ENCODE measurements at places on chromosomes 5 and 9. TPM values are rescaled to one million over a fixed set of nuclear protein-coding genes. Genes with fewer than 3 reads are reported as not detected.

SLC1A1 gene
- total RNA-seq, result 46.6 TPM

CLIC3 gene
- total RNA-seq, result 85.4 TPM

ADRB2 gene
- 12.3 TPM for total RNA-seq

ARSK gene
- 5.8 TPM for total RNA-seq

NTNG2 gene
- 1.5 TPM for total RNA-seq

ARID3C gene
- not detected for total RNA-seq

CDH12 gene
- total RNA-seq, result not detected

HAVCR1 gene
- total RNA-seq, result 0.31 TPM

THOC3 gene
- 38.7 TPM for total RNA-seq

DNA sequence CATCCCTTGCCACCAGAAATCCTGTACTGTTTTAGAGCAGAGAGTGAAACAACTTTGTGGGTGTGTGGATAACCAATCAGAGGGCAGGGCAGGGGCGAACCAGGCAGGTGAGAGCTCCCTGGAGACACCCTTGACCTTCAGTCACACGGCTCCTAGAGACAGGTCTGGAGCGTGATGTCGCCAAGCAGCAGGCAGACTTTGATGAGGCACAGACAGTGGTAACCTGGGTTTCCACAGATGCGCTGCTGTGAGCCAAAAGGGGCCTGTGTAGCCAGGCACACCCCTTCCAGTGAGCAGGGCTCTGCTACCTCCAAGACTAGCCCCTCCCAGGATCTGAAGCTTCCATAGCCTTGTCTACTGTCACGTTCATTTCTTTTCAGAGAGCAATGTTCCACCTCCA lies 317.8 kb upstream of the ADCY2 start:
- H3K36me3 ChIP-seq, result no peaks in the 10 kb centered on the region
- no peak for DNase-seq
- no peaks in the 10 kb centered on the region for H3K27me3 ChIP-seq
- H3K4me1 ChIP-seq, result no peaks in the 10 kb centered on the region
- no peak overlapping the region for H3K27ac ChIP-seq

- no peak overlapping the region for H3K4me3 ChIP-seq
- no peak overlapping the region for H3K27ac ChIP-seq
- H3K4me1 ChIP-seq, result no peaks in the 10 kb centered on the region
- no peak for DNase-seq
- no peaks in the 10 kb centered on the region for H3K36me3 ChIP-seq
Measured at GRCh38 chr5:144453753-144454152, 283.1 kb downstream of the KCTD16 start.

DNA sequence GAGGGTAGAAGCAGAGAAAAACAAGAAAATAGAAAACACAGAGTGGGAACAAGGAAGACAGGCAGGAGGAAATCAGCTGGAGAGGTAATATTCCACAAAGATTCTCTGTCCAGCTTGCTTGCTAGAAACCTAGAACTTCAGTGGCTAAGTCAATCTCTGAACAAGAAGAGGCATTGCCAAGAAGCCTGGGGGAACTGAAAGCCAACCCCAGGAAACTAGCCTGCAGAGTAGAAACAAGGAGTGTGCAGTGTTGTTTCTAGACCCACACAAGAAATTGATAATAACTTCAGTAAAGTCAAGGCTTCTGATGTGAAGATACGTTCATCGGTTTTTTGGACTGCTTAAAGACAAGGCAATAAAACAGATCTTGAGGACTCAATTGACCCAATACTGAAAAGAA lies 234.5 kb upstream of the MAP3K1 start:
- no peak for DNase-seq
- peaks cover 7% of the 10 kb centered on the region for H3K4me1 ChIP-seq
- no peaks in the 10 kb centered on the region for H3K27me3 ChIP-seq
- no peak overlapping the region for H3K27ac ChIP-seq
- no peaks in the 10 kb centered on the region for H3K36me3 ChIP-seq

GRCh38 chr5:126752081-126752785 lies 24.7 kb upstream of the LMNB1 start:
- no peaks in the 10 kb centered on the region for H3K36me3 ChIP-seq
- H3K27ac ChIP-seq, result no peak overlapping the region
- no peaks in the 10 kb centered on the region for H3K27me3 ChIP-seq
- no peak overlapping the region for H3K4me3 ChIP-seq

- DNase-seq, result no peak
- no peak overlapping the region for H3K27ac ChIP-seq
- no peaks in the 10 kb centered on the region for H3K4me1 ChIP-seq
- H3K4me3 ChIP-seq, result no peak overlapping the region
- no peaks in the 10 kb centered on the region for H3K27me3 ChIP-seq
- H3K36me3 ChIP-seq, result no peaks in the 10 kb centered on the region
Measured at GRCh38 chr5:68873198-68873597, 220.6 kb upstream of the SLC30A5 start.

DNA sequence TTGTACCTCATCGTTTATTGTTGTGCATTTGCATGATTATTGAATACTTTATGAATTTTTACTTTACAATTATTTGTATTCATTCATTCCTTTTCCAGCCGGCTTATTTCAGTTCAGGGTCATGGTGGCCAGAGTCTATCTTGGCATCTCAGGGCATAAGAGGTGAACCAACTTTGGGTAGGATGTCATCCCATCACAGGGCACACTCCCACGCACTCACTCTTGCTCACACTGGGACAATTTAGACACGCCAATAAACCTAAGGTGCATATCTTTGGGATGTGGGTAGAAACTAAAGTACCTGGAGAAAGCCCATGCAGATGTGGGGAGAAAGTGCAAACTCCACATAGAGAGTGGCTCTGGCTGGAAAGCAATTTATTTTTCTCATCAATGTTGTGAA lies 158.1 kb upstream of the MAST4 start:
- H3K4me3 ChIP-seq, result no peak overlapping the region
- no peak overlapping the region for H3K27ac ChIP-seq
- DNase-seq, result no peak
- no peaks in the 10 kb centered on the region for H3K4me1 ChIP-seq
- H3K27me3 ChIP-seq, result no peaks in the 10 kb centered on the region
- H3K36me3 ChIP-seq, result no peaks in the 10 kb centered on the region

GRCh38 chr9:84229191-84229590 lies 111.4 kb downstream of the SLC28A3 start:
- H3K27me3 ChIP-seq, result no peaks in the 10 kb centered on the region
- H3K27ac ChIP-seq, result no peak overlapping the region
- no peak overlapping the region for H3K4me3 ChIP-seq
- no peaks in the 10 kb centered on the region for H3K4me1 ChIP-seq
- H3K36me3 ChIP-seq, result no peaks in the 10 kb centered on the region
- DNase-seq, result no peak

DNA sequence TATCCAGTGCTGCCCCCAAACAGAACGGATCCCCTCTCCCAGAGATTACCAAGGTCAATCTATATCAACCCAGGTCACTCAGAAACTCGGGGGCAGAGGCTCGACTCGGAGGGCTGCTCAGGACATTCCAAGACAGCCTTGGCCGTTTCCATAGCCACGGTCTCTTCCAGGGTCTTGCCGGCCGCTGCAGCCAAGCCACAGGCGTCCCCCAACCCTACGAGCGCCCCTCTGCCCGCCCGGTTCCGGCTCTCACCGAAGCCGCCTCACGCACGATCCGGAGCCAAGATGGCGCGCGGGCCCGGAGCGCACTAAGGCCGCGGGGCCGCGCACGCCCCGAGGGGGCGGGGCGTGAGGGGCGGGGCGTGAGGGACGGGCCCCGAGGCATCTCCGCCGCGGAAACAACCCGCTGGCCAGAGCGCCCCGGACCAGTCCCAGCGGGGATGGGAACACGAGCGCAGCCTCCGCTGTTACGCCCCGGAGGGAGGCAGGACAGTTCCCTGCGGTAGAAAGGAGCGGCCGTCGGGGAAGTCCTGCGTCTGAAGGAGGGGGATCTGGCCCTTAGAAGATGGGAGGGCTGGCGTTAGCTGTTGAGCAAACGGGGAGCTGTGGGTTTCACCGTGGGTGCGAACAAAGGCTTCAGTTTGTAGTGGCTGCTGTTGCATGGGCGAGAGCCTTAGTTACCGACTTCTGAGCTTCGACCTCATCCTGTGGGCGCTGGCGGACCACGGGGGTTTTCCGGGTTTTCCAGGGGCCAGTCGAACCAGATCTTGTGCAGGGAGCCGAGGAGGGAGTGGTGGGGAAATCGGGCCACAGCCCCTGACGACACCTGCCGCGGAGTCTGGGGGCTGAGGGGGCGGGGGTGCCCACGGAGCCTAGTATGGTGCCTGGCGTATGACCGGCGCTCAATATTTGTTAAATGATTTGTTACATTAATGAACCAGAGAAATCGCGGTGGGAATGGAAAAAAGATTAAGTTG lies at the start of gene RPP25L:
Gene RPP25L (minus strand): TSS at position 287 of the 977 bp plus-strand sequence. CDS start 801 bp downstream, outside the sequence.
- peak; percentile 89 for DNase-seq
- H3K36me3 ChIP-seq, result no peaks in the 10 kb centered on the region
- H3K4me3 ChIP-seq, result peak within 1 kb of the TSS; percentile 44
- H3K4me1 ChIP-seq, result peaks cover 18% of the 10 kb centered on the region

GRCh38 chr5:7755958-7756357 lies 95.0 kb downstream of the CFAP90 start:
- H3K27me3 ChIP-seq, result peaks cover 11% of the 10 kb centered on the region
- no peak overlapping the region for H3K27ac ChIP-seq
- DNase-seq, result no peak

DNA sequence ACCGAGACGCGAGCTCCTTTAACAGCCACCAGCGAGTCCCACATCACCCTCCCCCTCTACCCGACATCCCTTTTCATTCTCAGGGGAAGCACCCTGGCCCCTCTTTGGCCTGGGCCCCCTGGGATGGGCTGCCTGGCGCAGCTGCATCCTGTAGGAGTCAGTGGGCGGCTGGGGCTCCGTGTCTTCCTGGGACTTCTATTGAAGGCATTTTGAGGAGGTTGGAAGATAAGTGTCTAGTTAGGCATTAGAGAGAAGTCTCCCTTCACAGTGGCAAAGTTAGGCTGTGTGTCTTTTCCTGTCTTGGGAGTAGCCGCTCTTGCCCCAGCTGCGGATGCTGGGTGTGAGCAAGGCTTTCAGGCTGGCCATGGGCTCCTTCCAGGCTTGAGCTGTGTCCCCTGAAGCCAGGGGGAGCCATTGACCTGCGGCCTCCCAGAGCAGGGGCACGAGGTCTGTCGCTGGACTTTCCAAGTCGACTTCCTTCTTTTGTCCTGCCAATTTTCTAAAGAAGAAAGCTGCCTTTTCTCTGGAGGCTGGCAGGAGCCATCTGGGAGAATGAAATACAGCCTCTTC lies 18.6 kb upstream of the NKD2 start:
- DNase-seq, result peak; percentile 88
- H3K27ac ChIP-seq, result peak overlapping the region; percentile 63

DNA sequence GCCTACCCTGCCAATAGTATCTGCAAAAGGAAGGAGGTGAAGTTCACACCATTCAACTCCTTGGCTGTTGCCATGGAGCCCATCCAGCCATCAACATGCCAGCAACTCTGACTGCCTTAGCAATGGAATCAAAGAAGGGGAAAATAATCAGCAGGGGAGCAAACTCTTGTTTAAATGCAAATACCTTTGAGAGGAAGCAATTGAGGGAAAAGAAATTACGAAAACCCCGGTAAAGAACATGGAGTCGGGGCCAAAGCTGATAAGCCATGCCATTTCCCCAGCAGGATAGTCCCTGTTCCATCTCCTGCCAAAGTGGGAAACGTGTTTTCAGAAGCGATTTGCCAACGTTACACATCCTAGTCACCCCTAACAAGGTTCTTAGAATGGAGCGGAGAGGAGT lies 69.0 kb downstream of the MFAP3 start:
- H3K4me1 ChIP-seq, result no peaks in the 10 kb centered on the region
- no peaks in the 10 kb centered on the region for H3K36me3 ChIP-seq
- no peaks in the 10 kb centered on the region for H3K27me3 ChIP-seq
- no peak for DNase-seq

- peaks cover 4% of the 10 kb centered on the region for H3K4me1 ChIP-seq
- no peak for DNase-seq
- H3K4me3 ChIP-seq, result no peak overlapping the region
Measured at GRCh38 chr9:105295986-105296385, 51.5 kb downstream of the SLC44A1 start.

DNA sequence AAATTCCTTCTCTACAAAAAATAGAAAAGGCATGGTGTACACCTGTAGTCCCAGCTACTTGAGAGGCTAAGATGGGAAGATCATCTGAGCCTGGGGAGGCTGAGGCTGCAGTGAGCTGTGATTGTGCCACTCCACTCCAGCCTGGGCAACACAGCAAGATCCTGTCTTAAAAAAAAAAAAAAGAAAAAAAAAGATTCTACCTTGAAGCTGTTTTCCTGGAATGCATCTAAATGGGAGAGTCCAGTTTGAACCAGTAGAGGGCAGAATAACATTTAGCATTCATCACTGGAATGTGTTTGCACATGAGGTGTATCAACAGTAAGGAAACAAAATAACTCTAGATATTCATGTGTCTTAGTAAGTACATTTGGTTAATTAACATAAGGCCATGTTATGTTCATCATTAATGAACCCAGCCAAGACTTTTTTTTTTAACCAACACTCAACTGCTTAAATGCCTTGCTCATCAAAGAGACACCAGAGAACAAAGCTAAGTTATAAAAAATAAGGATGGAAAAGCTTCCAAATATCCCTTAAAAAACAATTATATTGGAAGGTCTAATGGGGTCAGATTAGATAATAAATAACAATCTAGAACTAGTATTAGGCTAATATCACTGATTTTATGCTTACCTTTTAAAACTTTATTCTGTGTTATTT lies 16.1 kb downstream of the IFNE start:
- no peaks in the 10 kb centered on the region for H3K36me3 ChIP-seq
- H3K4me1 ChIP-seq, result no peaks in the 10 kb centered on the region

GRCh38 chr5:96984506-96985192 lies 48.8 kb downstream of the LNPEP start:
- H3K4me1 ChIP-seq, result no peaks in the 10 kb centered on the region
- peaks cover 30% of the 10 kb centered on the region for H3K36me3 ChIP-seq
- DNase-seq, result no peak
- no peak overlapping the region for H3K4me3 ChIP-seq

GRCh38 chr9:17531642-17532254 lies 47.1 kb upstream of the SH3GL2 start:
- H3K36me3 ChIP-seq, result no peaks in the 10 kb centered on the region
- H3K4me3 ChIP-seq, result no peak overlapping the region
- no peak overlapping the region for H3K27ac ChIP-seq
- no peaks in the 10 kb centered on the region for H3K27me3 ChIP-seq
- H3K4me1 ChIP-seq, result no peaks in the 10 kb centered on the region
- peak; percentile 51 for DNase-seq

DNA sequence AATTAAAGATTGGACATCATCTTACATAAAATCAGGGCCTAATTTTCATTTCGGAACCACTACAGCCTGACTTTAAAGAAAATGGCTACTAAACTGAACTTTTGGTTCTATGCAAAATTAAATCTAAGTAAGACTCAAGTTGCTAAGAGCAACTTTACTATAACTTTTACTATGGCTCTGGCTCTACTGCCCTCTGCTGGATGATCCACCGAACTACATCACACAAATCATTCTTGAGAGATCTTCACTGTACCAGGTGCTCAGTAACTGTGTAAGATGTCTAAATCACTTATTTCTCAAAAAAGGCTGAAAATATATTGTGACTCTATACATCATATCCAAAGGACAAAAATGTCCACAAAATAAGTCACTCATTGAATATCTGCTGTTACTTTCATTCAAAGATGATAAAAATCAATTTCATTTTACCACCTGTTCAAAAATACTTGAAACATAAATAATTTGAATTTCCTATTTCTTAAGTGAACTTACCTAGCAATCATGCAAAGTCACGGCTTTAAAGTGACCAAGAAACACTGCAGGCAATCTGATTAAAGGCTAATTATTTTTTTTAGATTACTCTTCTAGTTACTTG lies 13.5 kb downstream of the MOCS2 start:
- DNase-seq, result no peak
- no peaks in the 10 kb centered on the region for H3K27me3 ChIP-seq
- H3K4me3 ChIP-seq, result no peak overlapping the region
